ENCODE measurements at places on chromosomes 11 and 22.

DNA sequence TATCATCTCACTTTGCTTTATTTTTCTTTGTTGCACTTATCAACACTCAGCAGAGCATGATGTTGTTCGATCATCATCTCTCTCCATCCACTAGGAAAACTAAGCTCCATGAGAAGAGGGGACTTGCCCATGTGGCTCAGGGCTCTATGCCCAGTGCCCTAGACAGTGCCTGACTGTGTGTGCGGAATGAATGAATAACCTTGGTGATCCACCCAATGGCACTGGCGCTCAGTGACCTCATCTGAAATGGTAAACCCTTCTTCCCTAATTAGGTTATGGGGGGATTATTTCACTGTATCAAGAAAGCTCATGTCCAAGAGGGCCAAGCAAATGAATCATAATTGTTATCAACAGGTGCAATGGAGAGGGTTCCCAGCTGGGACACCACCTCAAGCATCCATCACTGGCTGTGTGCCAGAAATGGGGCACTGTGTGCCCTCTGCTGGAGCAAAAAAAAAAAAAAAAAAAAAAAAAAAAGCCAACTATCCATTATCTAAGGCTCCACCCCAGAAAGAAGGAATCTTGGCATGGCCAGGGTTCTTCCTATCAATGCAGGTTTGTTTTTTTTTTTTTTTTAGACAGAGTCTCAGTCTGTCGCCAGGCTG, 172.6 kb downstream of the LARGE1 start:
- DNase-seq: no peak

- no peak for DNase-seq
Observed at GRCh38 chr22:43824724-43825420, 12.8 kb upstream of the EFCAB6 start.

DNA sequence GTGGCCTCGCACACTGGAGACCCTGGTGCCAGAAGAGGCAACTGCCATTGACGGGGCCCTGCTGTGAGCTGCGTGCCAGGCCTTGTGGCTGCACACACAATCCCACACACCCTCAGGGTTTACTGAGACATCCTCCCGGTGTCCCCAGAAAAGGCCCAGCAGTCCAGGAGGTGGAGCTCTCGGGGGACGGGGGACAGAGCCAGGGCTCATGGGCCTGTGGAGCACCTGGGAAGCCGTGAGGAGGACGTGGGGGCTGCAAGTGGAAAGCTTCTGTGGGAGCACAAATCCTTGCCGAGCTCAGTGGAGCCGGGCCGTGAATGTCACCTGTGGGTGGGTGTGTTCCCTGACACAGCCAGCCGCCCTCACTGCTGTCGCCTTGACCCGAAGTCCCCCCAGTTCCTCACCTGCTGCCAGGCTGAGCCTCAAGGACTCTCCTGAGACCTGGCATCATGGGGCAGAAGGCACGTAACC, 609.7 kb downstream of the TBC1D22A start:
- DNase-seq: no peak

DNA sequence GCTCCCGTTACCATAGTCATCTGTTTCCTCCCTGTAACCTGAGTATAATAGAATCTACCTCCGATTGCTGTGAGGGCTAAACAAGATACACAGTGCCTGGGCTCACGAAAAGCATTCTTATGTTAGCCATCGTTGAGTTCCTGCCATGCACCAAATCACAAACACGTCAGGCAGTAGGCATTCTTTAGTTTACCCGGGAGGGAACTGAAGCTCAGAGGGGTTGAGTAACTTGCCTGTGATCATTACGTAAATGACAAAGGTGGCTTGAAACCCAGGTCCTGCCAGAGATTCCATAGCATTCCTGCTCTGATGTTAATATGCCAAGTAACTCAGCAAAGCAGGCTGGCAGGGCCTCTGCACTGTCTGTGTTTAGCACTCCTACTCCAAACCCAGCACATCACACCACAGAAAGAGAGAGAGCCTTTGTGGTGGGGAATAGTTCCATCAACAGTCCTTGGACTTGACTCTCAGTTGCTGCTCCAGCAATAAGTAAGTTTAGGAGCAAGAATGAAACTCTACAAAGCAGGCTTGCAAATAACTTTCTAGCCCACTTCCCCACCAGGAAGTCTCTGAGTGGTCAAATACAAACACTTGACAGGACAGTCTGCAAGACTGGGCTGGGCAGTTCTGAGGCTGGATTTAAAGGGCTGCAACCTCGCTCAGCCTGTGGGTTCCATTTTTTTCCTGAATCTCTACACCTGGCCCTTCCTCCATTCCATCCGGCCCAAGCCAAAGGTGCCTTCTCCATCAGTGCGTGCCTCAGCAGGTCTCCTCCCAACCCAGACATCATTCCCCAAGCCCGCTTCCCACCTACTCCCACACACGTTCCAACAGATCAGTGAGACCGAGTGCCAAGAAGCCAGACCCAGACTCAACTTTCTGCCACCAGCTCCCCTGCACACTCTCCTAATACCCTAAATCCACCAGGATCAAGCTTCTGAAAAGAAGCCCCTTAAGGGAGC, 1.1 kb downstream of the SCN2B start:
- no peak for DNase-seq

GRCh38 chr22:37563153-37564081, 3.1 kb downstream of the CDC42EP1 start:
- no peak for DNase-seq

GRCh38 chr11:83070044-83070701, 1.5 kb downstream of the RAB30 start:
- DNase-seq: no peak

GRCh38 chr11:112377946-112378345, 117.3 kb upstream of the PLET1 start:
- no peak for DNase-seq

DNA sequence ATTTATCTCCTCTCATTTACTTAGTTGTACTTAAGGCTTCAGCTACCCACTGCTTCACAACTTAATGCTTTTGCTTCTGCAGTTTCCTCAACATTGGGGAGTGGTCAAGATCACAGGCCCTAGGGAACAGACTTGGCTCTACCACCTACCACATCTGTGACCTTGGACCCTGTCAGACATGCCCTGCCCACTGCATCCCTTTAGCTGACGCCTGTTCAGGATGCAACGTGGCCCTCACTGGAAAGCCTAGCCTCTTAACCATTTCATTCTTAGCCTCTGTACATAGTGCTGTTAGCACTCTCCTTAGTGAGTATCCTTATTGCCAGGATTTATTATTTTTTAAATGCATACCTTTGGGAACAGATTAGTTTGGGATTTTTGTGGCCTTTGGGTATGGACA, 34.4 kb downstream of the TNRC6B start:
- no peak for DNase-seq

- DNase-seq: no peak
Observed at GRCh38 chr11:25183411-25183810, 686.6 kb downstream of the LUZP2 start.

GRCh38 chr11:70517203-70517602, 118.9 kb downstream of the CTTN start:
- DNase-seq: no peak

- DNase-seq: peak; percentile 26
Observed at GRCh38 chr22:39946503-39947219, 13.5 kb upstream of the TMA7B start.

- DNase-seq: no peak
Observed at GRCh38 chr22:42951093-42951710, 63.7 kb downstream of the PACSIN2 start.

DNA sequence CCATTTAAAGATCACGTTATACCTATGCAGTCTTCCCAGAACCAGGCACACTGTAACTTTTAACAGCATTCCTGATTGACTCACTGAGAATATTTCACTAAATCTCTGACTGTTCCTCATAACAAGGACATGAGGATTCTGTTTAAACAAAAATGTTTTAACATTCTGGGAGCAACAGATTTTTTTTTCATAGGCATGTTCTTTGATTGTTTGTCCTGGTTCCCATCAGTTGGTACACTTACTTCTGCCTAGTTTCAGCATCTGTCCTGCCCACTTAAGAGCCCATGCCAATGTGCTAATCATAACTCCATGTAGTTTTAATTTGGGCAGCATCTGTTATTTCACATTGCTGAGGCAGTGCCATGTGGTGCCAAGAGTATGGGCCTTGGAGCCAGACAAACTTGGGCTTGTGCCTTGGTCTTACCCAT, 138.5 kb upstream of the CTSC start:
- DNase-seq: no peak

- no peak for DNase-seq
Observed at GRCh38 chr11:57213342-57214097, 23.5 kb downstream of the APLNR start.
